Brain pericyte (primary cell): ENCODE measurements at places on chromosomes 11 and 22.

DNA sequence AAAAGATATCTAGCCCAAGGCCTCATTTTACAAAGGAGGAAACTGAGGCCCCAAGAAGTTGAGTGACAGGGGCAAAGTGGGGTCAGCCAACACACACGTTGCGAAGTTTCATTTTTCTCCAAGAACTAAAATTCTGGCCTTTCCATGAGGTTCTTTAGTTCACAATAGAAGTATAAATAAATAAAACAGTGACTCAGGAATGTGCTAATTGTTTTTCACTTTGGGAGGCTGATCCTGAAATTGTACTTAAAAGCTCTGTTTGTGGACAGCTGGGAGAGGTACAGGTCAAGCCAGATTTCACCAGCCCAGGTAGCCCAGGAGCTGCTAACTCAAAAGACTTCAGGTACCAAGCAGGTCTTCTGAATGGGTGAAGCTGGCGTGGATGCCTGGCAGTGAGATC is 105.2 kb downstream of the TRAF6 start:
- no peak for DNase-seq

DNA sequence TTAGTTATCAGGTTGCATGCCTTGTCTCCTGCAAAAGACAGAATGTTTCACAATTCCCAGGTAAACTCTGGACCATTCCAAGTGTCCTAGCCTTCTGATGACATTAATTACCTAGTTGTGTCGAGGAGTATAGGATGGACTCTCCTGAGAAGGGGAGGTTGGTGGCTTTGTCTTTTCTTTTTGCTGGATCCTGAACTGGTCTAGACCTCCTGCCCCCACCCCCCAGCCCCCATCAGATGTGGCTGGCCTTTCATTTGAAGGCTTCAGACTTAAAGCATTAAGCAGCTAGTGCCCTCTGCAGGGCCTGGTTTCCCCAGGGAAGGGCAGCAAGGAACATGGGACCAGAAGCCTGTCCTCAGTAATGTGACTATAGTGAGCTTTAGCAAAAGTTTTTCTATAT is 9.7 kb downstream of the MCAM start:
- DNase-seq = no peak

GRCh38 chr11:119103793-119104192 is 2.1 kb upstream of the DPAGT1 start:
- DNase-seq = no peak

DNA sequence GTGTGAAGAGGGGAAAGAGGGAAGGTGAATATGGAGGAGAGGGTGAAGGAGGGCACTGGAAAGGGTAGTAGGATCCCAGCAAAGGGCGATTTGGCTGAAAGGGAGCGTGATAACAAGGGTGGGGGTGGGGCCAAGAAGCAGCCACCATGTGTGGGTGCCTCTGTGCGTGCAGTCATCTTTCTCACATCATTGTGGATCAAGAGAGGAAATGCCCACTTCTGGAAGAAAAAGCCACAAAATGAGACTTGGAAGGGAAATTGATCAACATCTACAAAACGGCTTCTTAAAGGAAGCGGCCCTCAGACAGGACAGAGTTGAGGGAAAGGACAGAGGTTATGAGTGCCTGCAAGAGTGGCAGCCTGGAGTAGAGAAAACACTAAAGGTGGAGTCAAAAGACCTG is 1.2 kb upstream of the CXCR5 start:
- no peak for DNase-seq

DNA sequence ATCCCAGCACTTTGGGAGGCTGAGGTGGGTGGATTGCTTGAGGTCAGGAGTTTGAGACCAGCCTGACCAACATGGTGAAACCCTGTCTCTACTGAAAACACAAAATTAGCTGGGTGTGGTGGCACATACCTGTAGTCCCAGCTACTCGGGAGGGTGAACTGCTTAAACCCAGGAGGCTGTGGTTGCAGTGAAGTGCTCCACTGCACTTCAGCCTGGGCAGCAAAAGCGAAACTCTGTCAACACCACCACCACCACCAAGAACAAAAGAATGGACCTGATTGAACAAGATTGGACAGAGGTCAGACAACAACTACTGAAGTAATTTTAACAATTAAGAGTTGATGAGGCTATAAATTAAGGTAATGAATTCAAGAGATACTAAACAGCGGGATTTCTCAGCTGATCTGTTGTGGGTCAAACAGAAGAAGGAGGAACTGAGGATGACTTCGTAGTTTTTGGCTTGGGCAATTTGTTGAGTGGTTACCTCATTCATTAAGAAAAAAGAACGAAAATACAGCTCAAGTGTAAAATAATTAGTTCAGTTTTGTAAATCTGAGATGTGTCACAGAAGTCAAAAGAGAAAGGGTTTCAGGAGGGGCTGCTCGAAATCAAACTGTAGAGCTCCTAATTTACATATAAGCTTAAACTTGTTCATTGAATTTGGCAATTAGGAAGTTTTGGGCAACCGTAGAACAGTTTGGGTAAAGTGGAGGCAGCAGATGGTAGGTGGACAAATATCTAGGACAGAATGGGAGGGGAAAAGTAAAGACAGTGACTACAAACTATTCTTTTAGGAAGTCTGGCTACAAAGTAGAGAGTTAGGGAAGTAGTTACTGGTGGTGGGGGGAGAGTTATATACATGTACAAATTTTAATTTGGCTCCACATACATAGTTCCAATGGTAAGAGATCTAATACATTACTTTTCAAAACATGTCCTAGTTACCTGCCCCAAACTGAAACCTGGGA is 4.5 kb downstream of the IL18 start:
- DNase-seq = no peak

- no peak for DNase-seq
These were observed 1054.0 kb downstream of the NTM start for GRCh38 chr11:132424433-132424832.

DNA sequence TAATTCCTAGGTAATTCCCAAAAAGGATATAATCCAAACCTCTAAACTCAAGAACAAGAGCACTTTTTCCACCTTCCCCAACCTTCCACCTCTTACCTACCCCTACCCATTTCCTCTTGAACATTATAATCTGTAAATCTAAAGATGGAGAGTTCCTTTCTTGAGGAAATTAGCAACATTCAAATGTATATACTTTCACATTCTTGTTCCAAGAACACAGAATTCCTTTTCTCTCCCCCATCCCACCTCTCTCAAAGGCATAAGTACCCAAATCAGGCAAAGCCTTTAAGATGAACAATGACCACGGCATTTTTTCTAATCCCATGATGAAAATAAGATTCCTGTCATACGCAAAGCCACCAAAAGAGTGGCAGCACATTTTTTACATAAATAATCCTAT is 18.3 kb downstream of the RRAS2 start:
- no peak for DNase-seq

DNA sequence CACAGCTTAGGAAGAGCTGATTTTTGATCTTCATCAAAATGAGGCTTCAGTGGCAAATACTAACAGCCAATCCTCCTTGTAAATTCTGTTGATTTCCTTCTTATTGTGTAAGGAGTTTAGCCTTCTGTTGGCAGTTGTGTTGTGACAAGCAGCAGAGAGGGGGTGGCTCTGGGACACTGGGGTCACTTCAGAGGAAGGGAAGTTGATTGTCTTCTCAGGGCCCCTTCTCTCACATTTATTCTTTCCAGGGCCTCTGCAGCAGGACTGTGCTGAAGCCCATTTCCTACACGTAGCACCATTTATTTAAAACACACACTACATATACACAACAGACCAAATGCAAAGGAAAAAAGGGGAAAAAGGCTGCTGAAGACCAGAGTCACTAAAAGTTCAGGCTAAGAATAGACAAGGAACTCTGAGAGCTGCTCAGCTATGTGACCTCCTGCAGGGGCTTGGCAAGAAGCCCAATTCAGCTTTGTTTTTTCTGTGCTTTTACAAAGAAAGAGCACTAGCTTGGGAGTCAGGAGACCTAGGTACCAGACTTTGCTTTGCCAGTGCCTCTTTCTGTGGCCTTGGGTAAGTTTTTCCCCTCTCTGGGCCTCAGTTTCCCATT is 28.3 kb upstream of the UPB1 start:
- peak; percentile 72 for DNase-seq

GRCh38 chr11:25886036-25886435 is 445.9 kb upstream of the ANO3 start:
- no peak for DNase-seq

DNA sequence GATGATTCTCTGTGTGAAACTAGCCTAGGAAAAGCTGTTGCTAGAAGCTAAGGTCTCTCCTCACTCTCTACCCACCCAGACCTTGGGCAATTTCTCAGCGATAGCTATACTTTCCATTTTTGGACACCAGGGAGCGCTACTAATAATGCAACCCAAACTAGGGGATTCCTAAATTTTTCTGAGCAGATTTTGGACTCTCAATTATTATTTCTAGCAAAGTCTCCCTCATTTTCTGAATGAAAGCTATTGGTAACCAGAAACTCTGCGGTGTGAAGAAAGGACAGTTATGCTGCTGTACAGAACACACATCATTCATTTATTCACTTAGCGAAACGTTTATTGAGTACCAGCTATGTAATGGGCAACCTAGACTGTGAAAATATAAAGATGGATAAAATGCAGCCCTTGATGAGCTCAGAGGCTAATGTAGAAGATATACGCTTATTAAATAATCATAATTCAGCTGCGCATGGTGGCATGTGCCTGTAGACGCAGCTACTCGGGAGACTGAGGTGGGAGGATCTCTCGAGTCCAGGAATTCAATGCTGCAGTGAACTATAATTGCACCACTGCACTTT is 6.1 kb upstream of the STIM1 start:
- DNase-seq = no peak

GRCh38 chr11:58227956-58228615 is 632 bp downstream of the OR10Q1 start:
- DNase-seq = no peak

- DNase-seq = no peak
These were observed 378.3 kb downstream of the BRD1 start for GRCh38 chr22:49449377-49449776.

- no peak for DNase-seq
These were observed 66.0 kb upstream of the TIMP3 start for GRCh38 chr22:32735526-32735925.

GRCh38 chr11:8870411-8871170 is 40.4 kb upstream of the AKIP1 start:
- DNase-seq = no peak

GRCh38 chr11:124814739-124815138 is 14.5 kb upstream of the MSANTD2 start:
- no peak for DNase-seq

GRCh38 chr11:10899121-10899830 is 41.4 kb upstream of the ZBED5 start:
- DNase-seq = no peak

DNA sequence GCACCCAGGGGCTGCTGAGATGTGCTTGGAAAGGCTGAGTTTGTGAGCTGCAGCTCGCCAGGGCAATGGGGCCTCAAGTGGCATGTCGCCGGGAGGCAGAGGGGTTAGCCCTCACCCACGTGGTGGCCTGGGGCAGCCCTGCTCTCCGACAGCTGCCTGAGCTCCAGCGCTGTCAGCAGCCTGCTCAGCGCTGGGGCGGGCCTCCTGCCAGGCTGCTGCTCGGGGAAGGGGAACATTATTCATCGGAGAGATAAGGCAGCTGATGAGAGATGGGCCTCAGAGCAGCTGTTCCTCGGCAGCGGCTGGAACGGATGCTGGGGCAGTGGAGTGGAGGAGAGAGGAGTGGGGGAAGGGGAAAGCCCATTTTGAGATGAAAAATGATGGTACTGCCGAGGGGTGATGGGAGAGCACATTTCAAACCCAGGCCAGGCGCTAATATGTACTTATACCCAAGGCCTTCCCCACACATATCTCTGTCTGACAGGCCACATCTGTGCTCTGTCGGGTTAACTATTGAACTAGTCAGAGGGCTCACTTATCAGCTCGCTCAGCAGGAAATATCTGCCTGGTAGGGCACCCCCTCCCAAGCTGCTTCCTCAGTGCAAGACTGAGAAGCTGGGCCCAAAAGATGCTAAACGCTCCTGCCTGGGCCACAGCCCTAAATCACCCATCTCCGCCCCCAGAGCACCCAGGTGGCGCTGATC is 79.5 kb downstream of the TIMP3 start:
- DNase-seq = no peak

DNA sequence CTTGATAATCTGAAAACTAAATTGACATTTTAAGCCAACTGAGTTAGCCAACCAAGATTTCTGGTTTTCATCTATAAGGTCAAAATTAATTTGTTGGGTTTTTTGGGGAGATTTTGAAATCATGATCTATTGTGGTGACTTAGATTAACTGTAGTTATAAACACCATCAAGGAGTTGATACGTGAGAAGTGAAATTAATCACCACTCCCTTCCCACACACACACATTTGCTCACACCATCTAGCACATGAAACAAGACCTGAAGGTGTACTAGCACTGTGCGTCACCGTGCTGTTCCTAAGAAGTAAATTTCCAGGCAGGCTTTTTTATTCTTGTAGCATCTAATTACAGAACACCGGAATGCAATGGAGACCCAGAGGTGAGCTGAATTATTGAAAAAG is 2.1 kb downstream of the OR5B21 start:
- no peak for DNase-seq

DNA sequence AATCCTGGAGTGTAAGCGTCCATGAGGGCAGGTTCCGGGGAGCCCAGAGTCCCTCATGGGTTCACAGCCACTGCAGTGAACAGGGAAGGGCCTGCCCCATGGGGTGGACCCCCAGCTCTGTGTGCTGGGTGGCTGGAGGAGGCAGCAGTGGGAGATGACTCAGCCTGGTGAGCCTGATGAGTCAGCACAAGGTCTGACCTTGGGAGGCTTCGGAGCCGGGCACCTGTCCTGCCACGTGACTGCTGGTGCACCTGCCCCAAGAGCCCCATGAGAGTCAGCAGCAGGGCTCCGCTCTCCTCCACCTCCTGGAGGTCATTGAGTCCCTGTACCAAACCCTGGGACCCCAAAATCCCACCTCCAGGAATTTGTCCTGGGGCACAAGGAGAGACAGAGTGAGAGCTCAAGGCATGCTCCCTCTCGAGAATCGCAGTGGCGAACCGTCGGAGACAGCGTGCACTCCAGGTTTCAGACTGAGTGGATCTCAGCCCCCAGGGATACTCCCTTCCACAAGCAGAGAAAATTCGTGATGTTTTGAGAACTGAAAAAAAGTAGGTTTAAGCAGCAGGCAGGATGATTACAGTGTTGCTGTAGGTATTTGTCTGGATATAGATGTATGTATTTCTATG is 1221.7 kb downstream of the BRD1 start:
- DNase-seq = no peak

- no peak for DNase-seq
These were observed 41.5 kb upstream of the CCND1 start for GRCh38 chr11:69599502-69599901.

- DNase-seq = no peak
These were observed 385.5 kb upstream of the ANO5 start for GRCh38 chr11:21807350-21807749.

DNA sequence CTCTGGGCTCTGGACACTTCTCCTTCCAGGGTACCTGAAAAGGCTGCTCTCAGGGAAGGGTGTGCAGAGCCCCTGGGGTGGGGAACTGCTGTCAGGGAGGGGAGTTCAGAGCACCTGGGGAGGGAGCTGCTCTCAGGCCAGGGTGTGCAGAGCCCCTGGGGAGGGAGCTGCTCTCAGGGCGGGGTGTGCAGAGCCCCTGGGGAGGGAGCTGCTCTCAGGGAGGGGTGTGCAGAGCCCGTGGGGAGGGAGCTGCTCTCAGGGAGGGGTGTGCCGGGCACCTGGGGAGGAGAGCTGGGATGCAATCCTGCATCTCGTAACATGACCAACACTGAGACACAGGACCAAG is 764.2 kb downstream of the BRD1 start:
- DNase-seq = no peak

- DNase-seq = no peak
These were observed 5.9 kb upstream of the ARL14EP start for GRCh38 chr11:30317030-30317429.

- DNase-seq = no peak
These were observed 2.9 kb downstream of the TST start for GRCh38 chr22:37016134-37016910.
